ENCODE measurements at places on chromosomes 3 and 15.

GRCh38 chr15:80604583-80605575 lies 90.2 kb upstream of the ABHD17C start:
- DNase-seq: no peak

- DNase-seq: no peak
Observed at GRCh38 chr15:58742819-58743502, 6.5 kb downstream of the ADAM10 start.

DNA sequence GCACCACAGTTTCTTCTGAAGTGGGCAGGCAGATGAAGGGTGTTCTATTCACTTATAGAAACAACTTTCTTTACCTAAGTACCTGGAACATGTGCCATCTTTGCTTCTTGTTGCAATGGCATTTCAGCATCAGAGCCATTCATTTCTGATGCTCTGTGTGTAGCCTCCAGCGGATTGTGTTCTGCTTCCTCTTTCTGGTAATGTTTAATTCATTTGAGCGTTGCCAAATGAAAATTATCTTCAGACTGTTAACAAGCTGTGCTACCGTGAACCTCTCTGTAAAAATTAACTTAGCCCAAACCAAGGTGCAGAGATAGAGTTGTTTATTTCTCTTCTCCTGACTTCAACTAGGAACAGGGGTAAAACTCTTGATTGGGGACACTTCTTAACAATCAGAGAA lies 302.0 kb downstream of the EDEM1 start:
- DNase-seq: no peak

DNA sequence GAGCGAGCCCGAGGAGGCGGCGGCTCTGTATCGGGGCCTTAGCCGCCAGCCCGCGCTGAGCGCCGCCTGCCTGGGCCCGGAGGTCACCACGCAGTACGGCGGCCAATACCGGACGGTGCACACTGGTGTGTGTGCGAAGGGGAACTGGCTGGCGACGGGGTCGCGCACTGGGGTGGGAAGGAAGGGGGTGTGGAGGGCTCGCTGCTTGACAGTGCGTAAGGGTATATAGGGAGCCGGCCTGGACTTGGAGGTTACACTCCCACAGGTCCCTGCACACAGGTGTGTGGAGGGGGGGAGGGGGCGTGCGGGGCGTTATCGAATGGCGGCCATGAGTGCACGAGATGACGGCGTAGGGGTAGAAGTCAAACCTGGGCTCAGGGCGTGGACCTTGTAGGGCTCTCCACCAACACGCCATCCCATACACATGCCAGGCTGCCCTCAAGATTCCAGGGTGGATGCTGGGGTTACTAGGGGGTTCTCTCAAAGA lies 389 bp downstream of the APEH start:
- DNase-seq: no peak

DNA sequence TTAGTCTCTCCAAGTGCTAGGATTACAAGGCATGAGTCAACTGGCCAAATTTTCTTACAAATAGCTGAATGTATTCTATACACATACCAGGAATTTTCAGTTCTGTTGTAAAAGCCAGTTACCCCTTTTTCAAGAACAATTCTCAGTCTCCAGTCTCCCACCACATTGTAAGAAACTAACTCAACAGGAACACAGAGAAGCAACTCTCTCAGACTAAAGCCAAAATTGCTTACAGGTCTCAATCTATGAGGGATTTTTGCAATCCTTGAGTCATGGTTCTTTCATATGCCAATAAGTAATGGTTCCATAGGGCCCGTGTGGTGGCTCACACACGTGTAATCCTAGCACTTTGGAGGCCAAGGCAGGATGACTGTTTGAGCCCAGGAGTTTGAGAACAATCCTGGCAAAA lies 8.5 kb downstream of the IP6K2 start:
- DNase-seq: no peak

- DNase-seq: no peak
Observed at GRCh38 chr3:78139166-78139565, 1099.3 kb downstream of the ROBO2 start.

DNA sequence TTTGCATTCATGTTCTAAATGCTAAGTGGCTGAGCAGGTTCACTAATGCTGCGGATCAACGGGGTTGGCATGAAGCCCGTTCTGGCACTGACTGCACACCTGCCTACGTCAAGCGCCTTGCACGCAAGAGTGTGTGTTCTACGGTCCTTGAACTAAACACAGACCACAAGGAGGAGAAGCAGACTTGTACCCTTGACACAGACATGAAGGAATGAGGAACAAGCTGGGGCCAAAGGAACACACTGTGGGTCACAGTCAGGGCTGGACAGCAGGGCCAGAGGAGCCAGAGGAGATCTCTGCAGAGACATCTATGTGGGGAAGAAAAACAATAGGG lies 48.0 kb upstream of the LDHAL6B start:
- DNase-seq: no peak

DNA sequence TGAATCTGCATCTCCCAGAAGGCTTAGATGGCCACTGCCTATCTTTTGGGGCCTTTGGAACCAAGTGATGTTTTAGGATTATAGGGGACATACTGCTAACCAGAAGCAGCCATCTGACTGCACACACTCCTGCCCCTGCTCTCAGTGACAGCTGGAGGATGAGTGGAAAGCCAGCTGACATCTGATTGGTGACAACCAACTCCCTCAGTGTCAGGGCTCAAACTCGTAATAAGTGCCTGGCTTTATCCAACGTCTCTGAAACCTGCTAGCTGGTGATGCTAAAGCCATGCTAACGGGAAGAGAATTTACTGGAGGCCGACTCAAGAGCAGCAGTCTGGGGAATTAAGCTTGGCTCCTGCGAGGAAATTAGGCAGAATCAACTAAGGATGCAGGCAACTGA lies 35.1 kb downstream of the KY start:
- no peak for DNase-seq

DNA sequence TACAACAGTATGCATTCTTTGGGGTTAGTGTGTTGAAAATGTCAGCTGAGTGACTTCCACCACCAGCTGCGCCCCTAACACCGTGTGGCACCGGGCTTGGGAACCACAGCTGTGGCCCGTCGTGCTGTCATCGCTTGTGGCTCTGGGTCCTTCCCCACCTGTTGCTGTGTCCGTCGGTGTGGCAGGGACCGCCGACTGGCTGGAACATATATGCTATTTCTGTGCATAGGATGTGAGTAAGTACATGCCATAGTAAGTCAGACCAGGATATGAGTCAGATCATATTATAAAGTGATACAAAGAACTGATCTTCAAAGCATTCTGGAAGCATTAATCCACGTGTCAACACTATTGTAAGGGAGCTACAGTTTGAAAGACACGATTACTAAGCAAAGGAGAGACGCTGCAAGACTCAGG lies 31.9 kb downstream of the EHD4 start:
- DNase-seq: no peak

GRCh38 chr15:30928076-30928475 lies 24.4 kb downstream of the FAN1 start:
- DNase-seq: no peak

DNA sequence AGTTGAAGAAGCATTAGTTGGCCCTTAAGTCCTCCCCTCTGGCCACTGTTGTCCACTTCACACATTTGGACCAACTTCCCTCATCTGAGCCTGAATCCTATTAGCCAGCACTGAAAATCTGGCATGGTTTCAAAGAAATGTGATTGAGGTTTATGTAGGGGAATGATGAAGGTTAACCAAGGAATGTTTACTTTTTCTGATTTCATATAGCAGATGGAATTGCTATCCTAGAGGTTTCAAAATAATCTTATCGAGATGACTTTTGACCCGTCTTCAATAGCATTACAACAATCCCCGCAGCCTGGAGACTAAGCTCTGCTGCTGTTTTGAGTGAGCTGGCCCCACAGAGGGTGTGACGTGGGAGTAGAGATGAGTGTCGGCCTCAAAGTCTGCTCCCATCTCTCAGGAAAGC lies 200.8 kb upstream of the IL12A start:
- DNase-seq: no peak

DNA sequence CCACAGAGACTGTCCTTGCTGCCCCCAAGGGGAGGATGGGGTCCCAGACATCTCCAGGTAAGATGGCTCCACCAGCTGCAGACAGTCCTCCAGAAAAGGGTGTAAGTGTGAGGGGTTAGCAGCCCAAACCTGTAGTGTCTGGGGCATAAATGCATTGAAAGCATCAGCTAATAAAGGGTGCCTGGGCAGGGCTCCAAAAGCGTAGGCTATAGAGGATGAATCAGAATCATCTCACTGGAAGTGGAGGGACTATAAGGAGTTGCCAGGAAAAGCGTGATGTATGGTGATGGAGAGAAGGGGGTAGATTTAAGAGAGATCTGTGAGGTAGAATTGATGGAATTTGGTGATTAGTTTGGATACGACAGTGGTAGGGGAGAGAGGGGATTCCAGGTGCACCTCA lies 79.9 kb upstream of the ONECUT1 start:
- no peak for DNase-seq

- no peak for DNase-seq
Observed at GRCh38 chr3:65126527-65127410, 439.0 kb upstream of the ADAMTS9 start.

- no peak for DNase-seq
Observed at GRCh38 chr15:93321881-93322282, 232.9 kb upstream of the RGMA start.

GRCh38 chr3:146750196-146750595 lies 145.1 kb upstream of the PLSCR5 start:
- no peak for DNase-seq

GRCh38 chr3:194686816-194687637 lies 1.3 kb downstream of the FAM43A start:
- no peak for DNase-seq

DNA sequence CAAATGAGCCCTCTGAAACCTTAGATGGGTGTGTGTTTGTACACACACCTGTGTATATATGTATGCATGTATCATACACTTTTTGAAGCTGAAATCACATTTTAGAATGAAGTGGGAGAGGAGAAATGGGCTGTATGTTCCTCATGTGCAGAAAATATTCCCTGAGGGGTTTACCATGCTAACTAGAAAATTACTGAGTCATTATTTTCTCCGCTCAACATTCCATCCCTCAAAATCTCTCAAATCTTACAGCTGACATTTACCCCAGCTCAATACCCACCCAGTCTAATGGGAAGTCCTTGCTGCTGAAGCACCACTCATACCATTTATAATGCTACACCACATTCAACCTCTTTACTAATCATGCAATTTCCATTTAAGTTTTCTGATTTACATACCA lies 138.6 kb downstream of the P2RY1 start:
- DNase-seq: no peak

GRCh38 chr3:128579927-128580326 lies 70.7 kb downstream of the RPN1 start:
- DNase-seq: no peak

DNA sequence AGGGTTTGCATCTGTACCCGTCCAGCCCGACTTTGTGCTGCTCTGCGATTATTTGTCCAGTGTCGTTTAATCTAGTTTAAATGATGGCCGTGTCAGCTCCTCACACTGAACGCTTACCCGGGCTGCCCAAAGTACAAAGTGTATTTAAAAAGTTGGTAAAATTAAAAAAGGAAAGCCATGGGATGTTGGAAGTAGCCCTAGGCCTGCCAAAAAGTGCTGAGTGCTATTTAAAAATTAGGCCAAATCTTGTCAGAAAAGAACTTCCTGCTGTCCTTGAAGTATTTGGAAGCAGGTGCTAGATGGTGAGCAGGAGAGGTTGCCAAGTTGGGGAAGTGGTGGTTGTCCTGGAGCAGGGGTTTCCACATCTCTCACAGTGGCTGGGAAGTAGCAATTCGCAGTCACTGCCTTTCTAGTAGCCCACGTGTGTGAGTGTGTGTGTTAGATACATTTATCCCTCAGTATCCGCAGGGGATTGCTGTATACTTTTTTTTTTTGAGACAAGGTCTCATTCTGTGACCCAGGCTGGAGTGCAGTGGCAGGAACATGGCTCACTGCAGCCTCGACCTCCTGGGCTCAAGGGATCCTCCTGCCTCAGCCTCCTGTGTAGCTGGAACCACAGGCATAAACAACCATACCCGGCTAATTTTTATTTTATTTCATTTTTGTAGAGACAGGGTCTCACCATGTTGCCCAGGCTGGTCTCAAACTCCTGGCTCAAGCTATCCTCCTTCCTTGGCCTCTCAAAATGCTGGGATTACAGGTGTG lies 664 bp downstream of the PPCDC start:
- DNase-seq: no peak

- no peak for DNase-seq
Observed at GRCh38 chr15:78951841-78952238, 7.0 kb upstream of the CTSH start.

GRCh38 chr3:168738527-168739325 lies 643.0 kb upstream of the GOLIM4 start:
- no peak for DNase-seq

GRCh38 chr15:67094001-67094826 lies 28.8 kb downstream of the SMAD3 start:
- DNase-seq: no peak

DNA sequence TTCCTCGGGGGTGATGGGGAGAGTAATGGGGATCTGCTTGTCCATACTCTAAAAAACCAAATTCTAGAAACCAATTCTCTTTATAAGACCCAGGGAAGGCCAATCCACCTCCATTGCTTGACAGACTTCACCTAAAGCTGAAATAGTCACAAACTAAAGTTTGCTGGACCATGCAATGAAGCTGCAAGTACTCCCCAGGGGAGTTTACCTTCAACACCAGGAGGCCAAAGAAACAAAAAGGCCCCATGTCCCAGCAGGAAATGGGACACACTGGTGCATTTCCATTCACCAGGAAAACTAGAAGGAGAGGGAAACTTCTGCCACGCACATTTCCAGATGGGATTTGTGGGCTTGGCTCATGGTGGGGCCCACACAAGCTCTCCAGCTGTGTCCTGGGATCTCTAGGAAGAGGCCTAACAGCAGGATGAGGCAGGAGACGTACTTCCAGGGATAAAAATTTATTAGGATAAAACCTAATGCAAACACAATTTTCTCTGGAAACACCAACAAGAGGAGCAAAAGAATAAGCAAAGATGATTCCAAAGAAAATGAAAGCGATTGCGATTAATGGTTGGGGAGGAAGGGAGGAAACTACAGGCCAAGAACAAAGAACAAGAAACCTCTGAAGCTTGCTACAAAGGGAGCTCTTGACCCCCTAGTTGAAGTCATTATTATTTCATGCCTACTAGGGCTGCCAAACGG lies 238.0 kb upstream of the LRTM1 start:
- no peak for DNase-seq

DNA sequence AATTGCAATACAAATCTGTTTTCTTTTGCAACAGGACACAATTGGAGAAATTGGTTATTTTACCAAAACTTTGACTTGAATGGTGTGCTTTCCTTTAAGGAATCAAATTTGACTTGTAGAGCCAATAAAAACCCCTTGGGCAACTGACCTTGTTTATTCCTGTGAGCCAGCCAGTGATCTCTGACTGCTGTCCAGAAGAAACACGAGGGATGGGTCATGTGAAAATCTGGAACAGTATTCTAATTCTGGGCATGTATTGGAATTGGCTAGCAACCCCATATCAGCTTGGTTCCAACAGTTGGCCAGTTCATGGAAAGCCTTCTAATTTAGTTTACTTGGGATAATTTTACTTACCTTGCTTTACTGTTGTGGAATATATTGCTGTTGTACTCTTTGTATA lies 19.1 kb upstream of the HHATL start:
- DNase-seq: no peak

GRCh38 chr3:60313951-60314461 lies 937.2 kb downstream of the FHIT start:
- DNase-seq: no peak

Data from type B pancreatic cell (in vitro differentiated cells).